ENCODE measurements at places on chromosomes 11 and 22.
A peak's percentile ranks its signal among the peaks of the same experiment; 100 is the strongest.

DNA sequence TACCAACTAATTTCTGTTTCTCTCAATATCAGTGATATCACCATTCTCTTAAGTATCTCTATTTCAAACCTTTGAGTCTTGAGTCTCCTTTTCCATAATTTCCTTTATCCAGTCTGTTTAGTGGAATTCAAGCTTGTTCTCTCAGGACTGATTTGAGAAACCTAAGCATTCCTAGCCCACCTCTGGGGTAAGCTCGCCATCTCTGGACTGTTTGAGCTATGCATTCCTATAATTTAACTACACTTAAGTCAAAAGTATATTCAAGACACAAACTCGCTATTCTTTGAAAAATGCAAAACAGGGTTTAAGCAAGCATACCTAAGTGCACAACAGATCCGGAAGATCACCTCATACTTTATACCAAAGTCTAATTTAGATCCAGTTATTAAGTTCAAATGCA, 2.1 kb upstream of the DLAT start:
- DNase-seq, result no peak

- DNase-seq, result no peak
Measured at GRCh38 chr22:36319595-36320497, 66.9 kb downstream of the APOL1 start.

- no peak for DNase-seq
Measured at GRCh38 chr22:31139866-31140716, at the start of gene PLA2G3. Gene PLA2G3 (minus strand): TSS chr22:31140508. CDS start chr22:31140354, 154 bp downstream.

DNA sequence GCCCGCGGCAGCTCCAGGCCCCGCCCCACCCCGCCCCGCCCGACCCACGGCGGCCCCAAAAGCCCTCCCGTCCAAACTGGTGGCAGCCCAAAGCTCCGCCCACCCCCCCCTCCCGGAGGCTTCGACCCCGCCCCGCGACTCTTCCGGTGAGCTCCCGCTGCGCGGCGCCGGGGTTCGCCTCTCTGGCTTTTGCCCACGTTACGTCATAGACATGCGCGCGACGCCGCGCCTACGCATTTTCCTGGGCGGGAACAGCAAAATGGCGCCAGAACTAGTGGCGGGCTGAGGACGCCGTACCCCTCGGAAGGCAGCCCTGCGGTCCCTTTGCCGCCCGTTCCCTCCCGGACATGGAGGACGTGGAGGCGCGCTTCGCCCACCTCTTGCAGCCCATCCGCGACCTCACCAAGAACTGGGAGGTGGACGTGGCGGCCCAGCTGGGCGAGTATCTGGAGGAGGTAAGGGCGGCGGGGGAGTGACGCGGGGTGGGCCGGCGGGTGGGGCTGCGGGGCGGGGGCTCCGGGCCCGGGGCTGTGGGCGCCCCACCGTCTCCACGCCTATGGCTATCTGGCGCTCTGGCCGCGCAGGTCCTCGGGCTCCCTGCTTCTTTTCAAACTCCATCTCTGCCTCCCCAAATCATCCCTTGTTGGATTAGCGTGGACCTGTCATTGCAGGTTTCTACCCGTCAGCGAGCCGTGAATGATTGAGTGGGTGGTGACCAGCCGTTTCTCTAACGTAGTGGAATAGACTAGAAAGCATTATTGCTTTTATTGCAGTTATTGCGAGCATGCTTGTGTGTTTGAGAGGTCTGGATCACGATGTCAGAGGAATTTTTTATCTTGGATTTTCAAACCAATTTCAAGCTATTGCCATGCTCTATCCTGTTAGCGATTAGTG, at the start of gene NCAPH2:
Gene NCAPH2 (plus strand): TSS at position 234 of the 894 bp plus-strand sequence. CDS start 114 bp downstream, at position 348.
- DNase-seq, result peak; percentile 99

DNA sequence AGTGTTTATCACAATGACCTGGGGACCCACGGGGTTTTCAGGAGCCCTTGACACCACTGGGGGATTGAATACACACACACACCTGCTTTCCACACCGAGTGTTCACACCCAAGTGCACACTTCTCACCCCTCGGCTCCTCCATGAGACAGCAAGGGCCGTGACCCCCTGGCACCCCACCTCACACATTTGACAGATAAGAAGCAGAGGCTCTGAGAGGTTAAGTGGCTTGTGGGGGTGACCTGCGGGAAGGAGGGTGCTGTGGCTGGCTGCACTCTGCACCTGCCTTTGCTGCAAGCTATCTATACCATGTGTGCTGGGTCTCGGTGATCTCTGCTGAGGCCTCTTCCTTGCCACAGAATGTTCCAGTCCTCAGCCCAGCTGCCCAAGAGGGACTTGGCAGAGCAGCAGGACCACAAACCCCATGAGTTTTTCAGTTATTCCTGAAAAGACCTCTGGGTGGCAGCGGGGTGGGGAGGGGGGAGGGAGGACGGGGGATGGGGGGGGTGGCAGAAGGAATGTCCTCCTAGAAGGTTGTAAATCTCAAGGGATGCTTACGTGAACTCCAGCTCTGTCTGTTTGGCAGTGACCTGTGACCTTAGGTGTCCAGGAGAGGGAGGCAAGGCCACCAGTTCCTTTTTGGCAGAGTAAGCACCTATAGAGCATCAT, 47.9 kb upstream of the RFPL3 start:
- DNase-seq, result no peak

DNA sequence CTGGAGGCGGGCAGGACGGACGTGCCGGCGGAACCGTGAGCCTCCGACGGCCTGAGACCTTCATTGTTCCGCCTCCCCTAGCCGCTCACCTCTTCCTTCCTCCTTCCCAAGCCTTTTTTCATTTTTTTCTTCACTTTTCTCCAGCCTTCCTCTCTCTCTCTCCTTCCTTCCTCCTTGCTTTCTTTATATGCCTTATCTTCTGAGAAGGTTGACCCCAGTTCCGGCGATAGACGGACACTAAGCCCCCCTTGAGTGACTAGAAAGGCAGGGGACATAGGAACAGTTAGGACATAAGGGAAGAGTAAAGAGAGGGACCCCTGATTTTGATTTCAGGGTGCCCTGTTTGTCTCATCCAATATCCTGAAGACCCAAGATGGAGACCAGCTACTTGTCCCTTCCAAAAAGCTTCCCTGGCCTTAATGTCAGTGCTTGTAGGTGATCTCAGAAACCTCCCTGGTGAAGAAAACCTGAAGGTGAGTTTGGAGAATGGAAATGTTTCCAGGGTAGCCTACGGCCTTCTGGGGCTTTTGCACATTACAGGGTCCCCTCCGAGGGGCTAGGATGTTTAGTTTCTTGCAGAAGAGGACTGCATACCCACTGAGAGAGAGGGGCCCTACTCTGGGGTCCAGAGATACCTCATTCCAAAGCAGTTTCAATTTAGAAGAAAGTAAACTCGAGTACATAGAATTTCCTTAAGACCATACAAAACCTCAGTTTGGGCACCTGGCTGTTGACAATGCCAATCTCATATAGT, 3.5 kb downstream of the ADM start:
- DNase-seq, result no peak

DNA sequence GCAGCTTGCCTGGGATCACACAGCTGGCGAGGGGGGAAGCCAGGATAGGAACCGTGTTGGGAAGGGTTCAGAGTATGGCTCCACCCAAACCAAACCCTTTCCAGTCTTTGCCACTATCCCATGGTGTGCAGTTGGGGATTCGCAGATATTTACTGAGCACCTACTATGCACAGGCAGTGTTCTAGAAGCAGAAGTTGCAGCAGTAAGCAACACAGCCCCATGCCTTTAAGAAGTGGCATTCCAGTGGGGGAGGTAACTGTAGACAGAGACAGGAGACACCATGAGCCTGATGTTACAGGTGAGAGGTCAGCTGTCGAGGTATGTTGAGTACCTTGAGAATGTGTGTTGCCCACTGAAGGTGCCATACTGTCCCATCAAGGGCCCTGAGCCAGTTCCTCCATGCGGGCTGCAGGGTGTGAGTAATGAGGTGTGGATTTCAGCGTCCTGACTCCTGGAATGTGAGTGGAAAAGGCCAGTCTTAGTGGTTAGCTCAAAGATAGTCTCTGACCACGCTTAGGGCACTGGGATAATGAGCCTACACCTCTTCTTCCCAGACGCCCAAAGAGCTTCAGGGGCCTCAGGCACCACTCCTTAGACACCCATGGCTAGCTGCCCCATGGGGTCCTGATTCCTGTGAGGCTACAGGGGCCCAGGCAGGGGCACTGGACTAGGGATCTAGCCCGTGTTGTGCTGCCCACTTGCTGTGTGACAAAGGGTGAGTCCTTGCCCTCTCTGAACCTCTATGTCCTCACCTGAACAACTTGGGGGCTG, 71.8 kb upstream of the TP53I11 start:
- no peak for DNase-seq

DNA sequence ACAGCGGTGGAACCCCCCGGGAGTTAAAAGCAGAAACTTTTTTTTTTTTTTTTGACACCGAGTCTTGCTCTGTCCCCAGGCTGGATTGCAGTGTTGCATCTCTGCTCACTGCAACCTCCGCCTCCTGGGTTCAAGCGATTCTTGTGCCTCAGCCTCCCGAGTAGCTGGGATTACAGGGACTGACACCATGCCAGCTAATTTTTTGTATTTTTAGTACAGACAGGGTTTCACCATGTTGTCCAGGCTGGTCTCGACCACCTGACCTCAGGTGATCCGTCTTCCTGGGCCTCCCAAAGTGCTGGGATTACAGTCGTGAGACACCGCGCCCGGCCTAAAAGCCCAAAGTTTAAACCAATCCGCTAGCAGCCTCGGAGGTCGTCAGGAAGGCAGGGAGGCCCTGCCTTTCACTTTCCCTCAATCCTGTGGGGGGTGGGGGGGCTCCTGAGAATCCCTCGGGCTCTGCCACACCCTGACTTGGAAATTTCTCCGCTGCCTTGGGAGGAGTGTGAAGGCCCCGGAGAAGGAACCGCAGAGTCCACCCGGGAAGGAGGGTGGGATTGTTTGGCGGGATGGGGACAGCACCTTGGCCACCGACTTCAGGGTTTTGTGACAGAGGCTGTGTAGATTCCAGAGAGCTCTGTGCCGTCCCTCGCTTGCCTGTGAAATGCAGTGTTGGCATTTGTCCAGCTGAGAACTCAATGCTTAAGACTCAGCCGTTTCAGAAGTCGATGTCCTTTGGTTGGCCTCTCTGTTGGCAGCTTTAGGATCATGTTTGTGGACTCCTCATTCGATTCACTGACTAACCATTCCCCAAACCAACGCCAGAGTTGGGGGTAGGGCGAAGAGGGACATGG, 1.0 kb downstream of the ARHGAP8 start:
- DNase-seq, result no peak

- no peak for DNase-seq
Measured at GRCh38 chr22:45426387-45426786, 12.9 kb downstream of the RIBC2 start.

- DNase-seq, result no peak
Measured at GRCh38 chr22:44586351-44586990, 88.4 kb upstream of the RTL6 start.

- peak; percentile 73 for DNase-seq
Measured at GRCh38 chr11:117231842-117232091, at the start of gene PCSK7. Gene PCSK7 (minus strand): TSS chr11:117232073. CDS start chr11:117229844, 2,229 bp downstream.

GRCh38 chr11:24642648-24643047, 145.8 kb downstream of the LUZP2 start:
- no peak for DNase-seq

GRCh38 chr11:46160100-46160499, 38.8 kb upstream of the PHF21A start:
- DNase-seq, result no peak

DNA sequence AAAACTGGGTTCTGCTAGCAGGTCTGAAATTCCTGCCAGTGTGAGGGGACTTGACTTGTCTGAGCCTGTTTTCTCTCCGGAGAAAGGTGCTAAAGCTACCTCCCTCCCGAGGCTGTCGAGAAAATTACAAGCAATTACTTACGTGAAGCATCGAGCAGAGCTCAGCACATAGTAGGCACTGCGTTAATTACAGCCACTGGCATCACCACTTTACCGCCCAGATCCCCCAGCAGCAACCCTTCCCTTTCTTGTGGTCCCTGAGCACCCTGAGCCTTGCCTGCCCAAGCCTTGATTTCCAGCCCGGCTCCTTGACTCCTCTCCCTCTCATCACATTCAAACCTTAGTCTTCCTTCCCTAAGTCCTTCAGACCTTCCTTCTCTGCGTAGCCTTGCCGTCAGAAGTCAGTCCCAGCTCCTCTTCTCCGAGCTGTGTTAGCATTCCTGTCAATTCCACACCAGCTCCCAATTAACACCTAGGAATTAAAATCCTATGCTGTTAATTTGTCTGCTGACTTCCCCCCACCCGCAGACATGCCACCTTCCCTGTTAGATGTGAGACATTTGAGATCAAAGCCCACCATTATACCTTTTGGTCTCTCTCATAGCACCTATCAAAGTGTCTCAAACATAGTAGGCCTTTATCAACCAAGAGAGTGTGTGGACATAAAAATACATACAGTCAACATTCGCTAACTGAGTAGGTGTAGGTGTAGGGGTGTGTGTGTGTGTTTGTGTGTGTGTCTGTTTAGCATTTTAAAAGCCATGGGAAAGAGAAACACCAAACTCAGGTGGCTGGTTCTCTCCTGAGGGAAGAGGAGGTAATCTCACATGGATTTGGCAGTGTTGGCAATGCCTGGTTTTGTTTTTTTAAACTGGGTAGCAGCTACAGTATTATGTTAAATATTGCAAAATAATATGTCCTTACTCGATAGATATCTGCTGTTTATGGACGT, 2.8 kb upstream of the KCNJ5 start:
- no peak for DNase-seq

GRCh38 chr11:116326146-116326545, 446.6 kb downstream of the BUD13 start:
- DNase-seq, result no peak

DNA sequence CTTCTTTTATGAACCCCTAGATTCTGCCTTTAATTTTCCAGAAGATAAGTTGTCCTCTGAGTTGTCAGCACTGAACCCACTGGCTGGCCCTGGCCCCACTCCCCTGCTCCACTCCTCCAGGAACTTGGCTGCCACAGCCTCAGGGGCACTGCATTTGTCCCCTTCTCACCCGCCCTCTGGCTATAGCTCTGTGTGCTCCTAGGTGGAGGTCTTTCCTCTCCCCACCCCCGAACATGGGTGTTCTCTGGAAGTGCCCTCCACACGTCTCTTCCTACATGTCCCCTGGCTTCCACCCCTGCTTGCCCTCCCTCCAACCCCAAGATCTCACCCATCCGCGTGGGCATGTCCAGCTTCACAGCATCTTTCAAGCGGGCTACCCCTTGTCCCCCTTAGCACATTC, 137.7 kb upstream of the TEAD1 start:
- DNase-seq, result no peak
